Stimulated activated naive CD8-positive, alpha-beta T cell treated with anti-CD3 and anti-CD28 coated beads, Interleukin-15, amount 100 ng/mL, for 72 hours (primary cell): ENCODE measurements at places on chromosomes 16 and 17.

DNA sequence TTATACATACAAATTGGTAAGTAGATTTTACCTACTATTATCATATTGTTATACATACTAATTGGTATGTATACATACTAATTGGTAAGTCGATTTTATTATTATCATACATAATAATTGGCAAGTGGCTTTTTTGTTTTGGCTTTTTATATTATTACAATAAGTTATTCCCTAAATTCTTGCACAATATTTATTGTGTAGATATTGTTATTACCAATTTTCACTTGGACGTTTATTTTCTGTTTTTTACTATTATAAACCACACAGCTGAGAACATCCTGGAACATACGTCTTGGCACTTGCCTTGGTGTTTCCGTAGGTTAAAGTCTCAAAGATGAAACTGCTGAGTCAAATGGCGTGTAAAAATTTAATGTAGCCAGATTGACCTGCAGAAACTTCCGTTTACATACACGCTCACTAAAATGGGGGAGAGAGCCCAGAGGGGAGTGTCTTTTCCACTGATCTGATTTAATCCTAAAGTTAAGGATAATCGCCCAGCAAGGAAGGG, 18.9 kb downstream of the GNGT2 start:
- DNase-seq: no peak

DNA sequence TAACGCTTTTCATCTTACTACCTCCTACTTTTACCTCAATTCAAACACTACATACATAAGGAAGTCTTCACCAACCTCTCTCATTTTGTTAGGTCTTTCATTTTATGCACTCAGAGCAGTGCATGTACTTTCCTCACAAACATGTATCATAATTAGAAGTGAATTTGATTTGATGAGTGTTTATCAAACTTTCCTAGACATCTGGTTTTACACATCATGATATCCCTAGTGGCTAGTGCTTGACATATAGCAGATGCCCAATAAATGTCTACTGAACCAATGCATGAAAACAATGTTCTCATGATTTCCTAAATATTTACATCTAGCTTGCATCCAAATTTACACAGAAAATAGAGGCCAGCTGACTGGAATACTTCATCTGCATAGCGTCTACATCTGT, 323.4 kb upstream of the KIF2B start:
- DNase-seq: no peak

DNA sequence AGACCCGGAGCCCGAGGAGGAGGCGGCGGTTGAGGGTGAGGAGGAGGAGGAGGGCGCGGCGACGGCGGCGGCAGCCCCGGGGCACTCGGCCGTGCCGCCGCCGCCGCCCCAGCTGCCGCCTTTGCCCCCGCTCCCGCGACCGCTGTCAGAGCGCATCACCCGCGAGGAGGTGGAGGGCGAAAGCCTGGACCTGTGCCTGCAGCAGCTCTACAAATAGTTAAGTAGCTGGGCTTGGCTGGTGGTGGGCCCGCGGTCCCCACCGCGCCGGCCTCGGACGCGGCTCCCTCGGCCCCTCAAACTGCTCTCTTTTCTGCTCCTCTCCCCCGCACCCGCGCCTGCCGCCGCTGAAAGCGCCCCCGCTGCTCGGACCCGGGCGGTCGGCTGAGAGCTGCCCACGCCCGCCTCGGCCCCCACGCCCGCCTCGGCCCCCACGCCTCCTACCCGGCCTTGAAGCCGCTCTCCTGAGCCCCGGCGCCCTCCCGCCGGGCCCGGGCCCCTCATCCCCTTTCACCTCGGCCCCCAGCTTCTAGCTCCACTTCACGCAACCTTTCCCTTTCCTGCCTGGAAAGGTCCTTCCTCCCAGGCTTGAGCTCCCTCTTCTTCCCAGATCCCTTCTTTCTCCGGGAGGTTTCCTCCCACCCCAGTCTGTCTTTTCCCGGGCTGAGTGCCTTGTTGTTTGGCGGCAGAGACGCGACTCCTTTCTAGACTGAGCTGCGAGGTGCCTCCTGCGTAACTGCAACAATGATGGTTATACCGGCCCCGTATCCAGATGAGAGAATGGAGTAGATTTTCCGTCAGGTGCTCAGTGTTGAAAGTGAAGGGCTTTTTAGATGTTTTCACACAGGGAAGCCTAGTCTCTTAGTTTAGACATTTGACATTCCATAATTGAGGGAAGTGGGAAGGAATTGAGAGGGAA, 850 bp downstream of the PPM1E start:
- no peak for DNase-seq

GRCh38 chr16:57623251-57624043, 5.0 kb upstream of the ADGRG1 start:
- DNase-seq: no peak
